Stimulated activated CD8-positive, alpha-beta memory T cell treated with anti-CD3 and anti-CD28 coated beads, Interleukin-7, amount 100 ng/mL, for 48 hours (primary cell): ENCODE measurements at places on chromosomes 3 and 15.
A peak's percentile ranks its signal among the peaks of the same experiment; 100 is the strongest.

DNA sequence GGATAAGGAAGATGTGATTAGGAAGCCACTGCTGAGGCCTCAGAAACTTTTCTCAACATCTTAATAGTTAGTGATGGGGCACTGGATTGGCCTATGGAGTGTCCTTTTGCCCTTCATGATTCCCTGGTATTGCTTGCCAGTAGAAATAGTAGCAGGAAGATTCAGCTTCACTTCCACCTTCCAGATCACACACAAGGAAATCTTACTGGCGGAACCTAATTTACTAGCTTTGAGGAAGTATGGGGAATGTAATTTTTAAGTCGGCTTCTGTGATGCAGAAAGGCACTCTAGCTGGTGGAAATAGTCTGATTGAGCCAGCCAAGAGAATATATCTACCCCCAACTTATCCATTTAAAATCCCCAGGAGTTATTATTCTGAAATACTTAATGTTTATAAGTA lies 46.5 kb downstream of the LPP start:
- no peak for DNase-seq

- DNase-seq = no peak
These were observed 123.2 kb downstream of the IGF1R start for GRCh38 chr15:98771541-98771940.

DNA sequence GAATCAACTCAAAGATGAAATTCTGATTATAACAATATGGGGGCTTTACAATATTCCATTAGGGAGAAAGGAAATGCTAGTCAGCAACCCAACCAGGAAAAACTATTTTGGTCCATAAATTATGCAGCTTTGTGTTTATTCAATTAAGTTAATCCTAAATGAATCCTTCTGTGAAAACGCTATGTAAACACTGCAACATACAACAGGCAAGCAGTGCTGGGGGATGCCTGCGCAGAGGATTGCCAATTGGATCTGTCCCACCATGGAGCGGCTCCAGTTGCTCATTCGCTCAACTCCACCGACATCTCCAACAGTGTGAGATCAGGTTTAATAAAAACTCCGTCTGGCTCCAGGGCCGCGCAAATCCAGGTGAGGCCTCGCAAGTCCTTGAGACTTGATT lies 290.5 kb upstream of the VEPH1 start:
- no peak for DNase-seq

GRCh38 chr3:104951426-104951825 lies 415.3 kb upstream of the ALCAM start:
- no peak for DNase-seq

- no peak for DNase-seq
These were observed 72.6 kb upstream of the ALDH1A3 start for GRCh38 chr15:100807028-100807427.

- no peak for DNase-seq
These were observed 7.4 kb downstream of the RPL14 start for GRCh38 chr3:40464339-40465110.

DNA sequence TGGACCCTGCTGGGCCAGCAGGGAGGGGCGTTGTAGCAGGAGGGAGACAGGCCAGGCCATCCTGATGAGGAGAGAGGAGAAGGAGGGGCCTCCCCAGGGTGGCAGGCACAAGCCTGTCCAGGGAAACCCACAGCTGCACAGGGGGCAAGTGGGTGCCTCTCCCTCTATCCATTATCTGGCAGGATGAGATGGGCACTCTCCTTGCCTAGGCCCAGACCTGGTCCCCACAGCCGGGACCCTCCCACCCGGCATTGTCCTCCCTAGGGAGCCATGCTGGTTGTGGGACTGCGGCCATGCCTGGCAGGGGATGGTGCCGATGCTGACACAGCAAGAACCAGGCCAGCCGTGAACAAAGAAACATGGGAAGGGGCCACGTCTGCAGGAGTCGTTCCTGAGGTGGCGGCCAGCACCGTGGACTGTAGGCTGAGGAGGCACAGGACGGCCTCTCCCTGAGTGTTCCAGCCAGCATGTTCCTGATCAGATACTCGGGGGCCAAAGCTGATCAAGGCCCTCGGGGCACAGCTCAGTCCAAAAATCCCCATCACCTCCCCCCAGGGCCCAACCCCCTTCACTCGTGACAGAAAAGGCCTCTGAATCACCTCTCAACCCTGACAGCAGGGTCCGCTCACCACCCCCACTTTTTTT lies 19.2 kb upstream of the CYP11A1 start:
- DNase-seq = no peak

DNA sequence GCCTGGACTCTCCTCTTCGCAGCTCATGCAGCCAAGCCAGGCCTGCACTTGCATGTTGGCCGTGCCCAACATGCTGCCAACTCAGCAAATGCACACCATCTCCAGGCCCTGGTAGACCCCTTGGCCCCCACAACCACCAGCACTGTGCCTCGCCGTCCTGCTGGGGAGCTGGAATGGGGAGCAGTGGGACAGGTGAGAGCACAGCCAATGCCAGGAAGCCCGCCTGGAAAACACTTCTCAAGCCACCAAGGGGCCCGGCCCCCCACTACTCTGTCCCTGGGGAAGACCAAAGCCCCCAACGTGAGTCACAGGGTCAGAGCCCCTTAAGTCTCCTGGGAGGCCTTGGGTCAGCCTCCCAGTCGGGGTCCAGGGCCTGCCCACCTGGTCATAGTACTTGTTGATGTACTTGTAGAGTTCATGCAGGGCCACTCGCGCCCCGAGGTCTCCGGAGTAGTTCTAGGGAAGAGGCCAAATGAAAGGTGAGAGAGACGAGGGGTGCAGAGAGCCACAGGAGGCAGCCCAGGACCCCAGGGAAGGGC lies 24.5 kb downstream of the PLXNB1 start:
- DNase-seq = no peak

DNA sequence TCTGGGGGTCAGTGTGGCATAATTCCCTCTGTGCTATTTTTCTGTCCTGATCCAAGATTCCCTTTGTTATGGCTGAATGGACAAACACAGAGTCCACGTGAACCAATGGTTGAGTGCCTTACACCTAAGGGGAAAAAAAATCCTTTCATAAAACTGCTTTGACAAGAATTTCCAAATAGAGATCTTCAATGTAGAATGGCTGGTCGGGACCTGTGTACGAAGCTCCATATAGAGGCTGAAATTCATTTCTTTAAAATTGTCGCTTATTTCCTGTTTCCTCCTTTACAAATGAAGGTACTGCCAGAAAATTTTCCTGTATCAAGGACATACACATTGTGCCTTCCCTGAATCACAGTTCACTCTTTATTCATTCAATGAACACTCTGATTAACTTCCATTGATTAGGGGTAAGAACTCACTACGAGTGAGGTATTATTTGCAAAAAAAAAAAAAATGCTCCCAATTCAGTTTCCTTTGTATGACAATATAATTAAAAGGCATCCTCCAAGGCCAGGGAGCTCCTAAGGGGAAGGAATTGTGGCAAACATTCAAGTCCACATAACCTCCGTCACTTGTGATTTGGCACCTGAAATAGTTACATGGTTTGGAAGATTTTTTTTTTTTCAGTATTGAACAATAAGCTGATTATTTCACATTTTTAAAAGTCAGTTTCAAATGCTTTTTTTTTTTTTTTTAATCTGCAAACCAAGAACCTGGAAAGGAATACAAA lies 293.8 kb downstream of the MEX3B start:
- no peak for DNase-seq

- no peak for DNase-seq
These were observed 612.0 kb downstream of the CADM2 start for GRCh38 chr3:85570819-85571218.

- no peak for DNase-seq
These were observed 38.8 kb upstream of the LINGO1 start for GRCh38 chr15:77671362-77672056.

DNA sequence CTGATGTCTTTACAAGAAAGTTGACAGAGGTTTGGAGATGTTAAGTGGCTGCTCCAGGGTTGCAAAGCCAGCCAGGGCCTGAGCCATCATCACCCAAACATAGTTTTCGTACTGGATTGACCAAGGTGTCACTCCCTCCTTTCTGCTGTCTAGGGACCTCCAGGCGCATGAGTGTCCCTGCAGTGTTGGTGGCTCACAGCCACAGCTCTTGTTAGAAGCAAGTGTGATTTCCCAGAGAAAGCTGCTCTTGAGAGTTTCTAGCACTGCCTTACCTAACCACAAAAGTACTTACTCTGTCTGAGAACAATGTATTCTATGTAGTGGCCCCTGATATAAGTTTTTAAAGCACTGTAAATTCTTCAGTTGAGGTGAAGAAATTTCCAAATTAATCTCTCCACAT lies 144.1 kb downstream of the SOX2 start:
- DNase-seq = no peak

DNA sequence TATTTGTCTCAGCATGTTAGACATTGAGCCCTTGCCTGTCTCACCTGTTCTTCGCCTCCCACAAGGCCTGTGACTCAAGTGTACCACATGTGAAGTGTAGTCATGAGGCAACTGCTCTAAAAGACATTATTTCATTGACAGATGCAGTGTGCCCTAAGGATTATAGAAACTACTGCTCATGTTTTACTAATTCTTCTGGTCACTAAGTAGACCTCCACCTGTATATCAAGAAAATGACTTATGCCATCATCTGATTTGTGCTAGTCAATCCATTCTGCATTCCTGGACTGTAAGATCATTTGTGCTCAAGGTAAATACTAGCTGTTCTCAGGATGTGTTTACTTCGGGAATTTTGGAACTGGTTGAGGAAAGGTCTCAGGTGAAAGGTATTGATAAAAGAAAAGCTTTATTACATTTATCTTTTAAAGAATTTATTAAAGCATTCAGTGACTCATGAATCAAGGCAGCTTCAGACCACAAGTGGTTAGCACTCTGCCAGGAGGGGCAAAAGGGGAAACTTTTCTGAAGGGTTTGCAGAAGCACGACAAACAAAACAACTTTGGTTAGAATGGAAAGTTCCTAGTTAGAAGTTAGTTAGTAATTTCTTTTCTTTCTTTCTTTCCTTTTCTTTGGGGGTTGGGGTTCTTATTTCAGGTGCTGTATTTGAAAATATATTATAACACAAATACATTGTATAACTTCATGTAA lies 465.3 kb upstream of the CBLB start:
- DNase-seq = peak; percentile 78

GRCh38 chr3:179948740-179949139 lies 88.0 kb downstream of the PEX5L start:
- DNase-seq = no peak

DNA sequence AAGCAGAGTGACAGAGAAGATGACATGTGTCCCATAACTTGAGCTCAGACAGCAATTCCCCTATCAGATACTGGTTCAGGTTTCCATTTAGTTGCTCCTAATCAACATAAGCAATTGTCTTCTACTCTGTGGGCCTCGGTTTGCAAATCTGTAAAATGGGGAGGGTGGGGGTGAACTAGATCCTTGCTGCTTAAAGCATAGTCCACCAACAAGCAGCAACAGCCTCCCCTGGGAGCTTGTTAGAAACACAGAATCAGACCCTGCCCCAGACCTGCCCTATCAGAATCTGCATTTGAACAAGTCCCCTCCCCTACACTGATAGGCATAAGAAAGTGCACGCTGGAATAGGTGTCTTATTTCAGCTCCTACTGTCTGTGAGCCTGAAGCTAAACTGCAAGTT lies 87.8 kb downstream of the CEMIP start:
- no peak for DNase-seq

GRCh38 chr3:45235409-45235808 lies 9.3 kb upstream of the TMEM158 start:
- no peak for DNase-seq

DNA sequence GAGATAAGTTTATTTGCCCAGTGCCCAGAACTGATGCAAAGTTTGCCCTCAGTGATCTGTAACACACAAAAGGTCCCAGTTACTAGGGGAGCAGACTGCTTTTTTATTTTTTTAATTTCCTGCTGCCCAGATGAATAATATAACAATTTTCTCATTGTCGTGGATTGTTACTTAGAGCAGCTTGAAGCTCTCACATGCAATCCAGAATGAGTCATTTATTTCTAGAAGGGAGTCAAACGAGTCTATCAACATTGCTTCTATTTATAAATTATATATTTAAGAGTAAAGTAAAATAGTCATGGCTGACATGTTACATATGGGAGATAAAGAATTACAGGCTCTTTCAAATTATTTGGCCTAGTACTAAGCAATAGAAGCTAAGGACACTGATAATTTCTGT lies 41.3 kb downstream of the MEIS2 start:
- DNase-seq = no peak

DNA sequence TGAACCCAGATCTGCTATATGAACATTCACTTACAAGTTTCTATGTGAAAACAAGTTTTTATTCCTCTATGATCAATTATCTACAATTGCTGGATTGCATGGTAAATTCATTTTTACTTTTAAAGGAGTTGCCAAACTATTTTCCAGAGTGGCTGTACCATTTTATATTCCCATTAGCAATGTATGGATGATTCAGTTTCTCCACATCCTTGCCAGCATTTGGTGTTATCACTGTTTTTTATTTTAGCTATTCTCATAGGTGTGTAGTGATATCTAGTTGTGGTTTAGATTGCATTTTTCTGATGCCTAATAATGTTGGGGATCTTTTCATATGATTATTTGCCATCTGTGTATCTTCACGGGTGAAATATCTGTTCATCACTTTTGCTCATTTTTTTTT lies 78.3 kb downstream of the APBA2 start:
- DNase-seq = no peak

DNA sequence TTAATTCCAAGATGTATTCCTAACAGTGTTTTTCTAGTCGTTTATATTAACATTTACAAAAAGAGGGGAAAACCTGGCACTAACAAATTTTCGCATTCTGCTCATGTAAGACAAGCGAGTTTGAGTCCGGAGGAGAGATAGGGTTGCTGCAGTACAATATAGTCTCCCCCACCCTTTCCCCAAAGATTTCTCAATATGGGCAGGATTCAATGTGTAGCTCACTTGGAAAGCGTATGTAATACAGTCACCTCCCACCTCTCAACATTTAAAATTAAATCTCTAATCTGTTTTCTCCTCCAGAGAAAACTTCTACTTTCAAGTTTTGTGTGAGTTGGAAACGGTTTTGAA lies 57.9 kb downstream of the CMSS1 start:
- no peak for DNase-seq

GRCh38 chr15:69402816-69403215 lies 11.3 kb upstream of the KIF23 start:
- DNase-seq = no peak

GRCh38 chr15:89007989-89008388 lies 80.3 kb upstream of the ABHD2 start:
- no peak for DNase-seq

DNA sequence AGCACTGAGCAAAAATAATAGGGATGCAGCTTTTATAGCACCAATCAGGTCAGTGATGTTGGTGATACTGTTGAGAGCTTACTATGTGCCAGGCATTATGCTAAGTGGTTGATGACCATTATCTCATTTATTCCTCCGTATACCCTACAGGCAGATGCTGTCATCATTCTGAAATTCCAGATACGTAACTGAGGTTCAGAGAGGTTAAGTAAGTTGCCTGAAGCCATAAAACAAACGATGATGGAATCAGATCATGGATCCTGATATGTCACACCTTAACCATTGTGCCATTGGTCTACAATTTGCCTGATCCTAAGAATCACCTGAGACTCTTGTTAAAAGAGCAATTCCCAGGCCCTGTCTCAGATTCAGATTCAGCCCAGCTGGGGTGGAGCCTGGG lies 49.5 kb downstream of the ST6GAL1 start:
- no peak for DNase-seq

- DNase-seq = no peak
These were observed 1108.3 kb downstream of the ROBO1 start for GRCh38 chr3:78659386-78659987.

GRCh38 chr3:42369304-42369703 lies 41.1 kb downstream of the LYZL4 start:
- DNase-seq = no peak

- DNase-seq = no peak
These were observed 34.1 kb upstream of the FBLN2 start for GRCh38 chr3:13514639-13515435.
